Cardiac septum (tissue), 1 donor: ENCODE measurements at places on chromosomes 2 and 18. TPM values are rescaled to one million over a fixed set of nuclear protein-coding genes. Genes with fewer than 3 reads are reported as not detected.

GRCh38 chr2:156573710-156574109, 137.5 kb downstream of the GPD2 start:
- no peak for DNase-seq

GRCh38 chr2:147515213-147515612, 329.6 kb upstream of the ACVR2A start:
- DNase-seq: no peak

DNA sequence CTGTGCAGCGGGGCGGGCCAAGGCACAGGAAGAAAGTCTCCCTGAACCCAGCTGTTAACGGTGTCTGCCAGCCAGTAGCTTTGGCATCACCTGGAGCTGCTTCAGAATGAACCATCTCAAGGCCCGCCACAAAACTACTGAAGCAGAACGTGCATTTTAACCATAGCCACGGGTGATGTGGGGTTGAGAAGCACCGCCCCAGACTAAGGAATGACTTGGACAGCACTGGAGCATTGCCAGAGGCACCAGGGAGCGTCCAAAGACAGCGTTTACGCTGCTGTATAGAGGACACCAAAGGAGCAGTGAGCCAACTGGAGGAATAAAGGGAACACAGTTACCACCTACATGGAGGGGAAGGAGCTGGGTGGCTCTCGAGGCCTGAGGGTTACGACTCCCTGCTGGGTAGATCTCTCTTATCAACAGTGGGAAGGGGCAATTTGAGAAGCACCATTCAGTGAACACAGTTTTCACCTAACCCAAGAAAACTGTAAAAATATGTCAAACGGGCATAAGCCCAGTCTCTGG, 28.4 kb upstream of the LONRF2 start:
- no peak for DNase-seq

DNA sequence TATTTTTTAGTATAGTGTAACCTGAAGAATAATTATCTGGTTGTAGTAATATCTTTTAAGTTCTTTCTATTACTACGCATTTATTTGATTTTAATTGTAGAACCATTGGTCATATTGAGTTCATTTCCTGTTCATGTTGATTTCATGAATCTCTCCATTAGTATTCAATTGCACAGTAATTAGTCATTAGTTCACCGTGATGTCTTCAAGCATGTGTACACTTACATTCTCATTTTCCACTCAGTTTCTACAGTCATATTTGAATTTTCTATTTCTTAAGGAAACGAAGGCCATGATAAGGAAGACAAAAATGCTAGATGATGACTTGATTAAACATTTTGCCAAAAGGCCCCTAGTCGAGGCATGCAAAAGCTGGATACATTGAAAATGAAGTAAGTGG, 333.7 kb upstream of the FANCL start:
- DNase-seq: no peak

- DNase-seq: no peak
Measured at GRCh38 chr2:17901246-17901645, 22.8 kb downstream of the KCNS3 start.

DNA sequence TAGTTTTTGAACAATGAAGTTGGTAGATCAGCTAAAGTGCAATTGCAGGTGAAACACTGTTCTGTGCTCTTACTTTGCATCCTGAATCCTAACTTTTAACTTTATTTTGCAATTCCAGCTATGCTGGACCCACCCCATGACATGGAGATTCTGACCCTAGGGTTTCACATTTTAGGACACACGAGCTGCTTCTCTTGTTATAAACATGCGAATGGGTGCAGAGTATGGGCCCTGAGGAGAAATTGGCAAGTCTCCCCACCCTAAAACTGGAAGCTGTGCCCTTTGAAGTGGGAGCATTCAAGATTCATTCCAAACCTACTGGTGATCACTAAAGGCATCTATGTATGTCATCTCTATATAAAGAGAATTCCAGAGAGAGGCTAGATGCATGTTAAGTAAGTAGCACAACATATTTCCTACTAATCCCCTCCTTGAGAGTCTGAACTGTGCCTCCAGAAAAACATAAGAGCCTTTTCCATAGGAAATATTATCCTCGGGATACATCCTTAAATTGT, 794.3 kb upstream of the ZEB2 start:
- DNase-seq: no peak

- DNase-seq: no peak
Measured at GRCh38 chr2:156157670-156158069, 174.9 kb downstream of the NR4A2 start.

GRCh38 chr18:77134611-77135010, 2.0 kb upstream of the MBP start:
- DNase-seq: no peak

GRCh38 chr2:199462956-199463692, 5.4 kb upstream of the SATB2 start:
- peak; percentile 85 for DNase-seq

DNA sequence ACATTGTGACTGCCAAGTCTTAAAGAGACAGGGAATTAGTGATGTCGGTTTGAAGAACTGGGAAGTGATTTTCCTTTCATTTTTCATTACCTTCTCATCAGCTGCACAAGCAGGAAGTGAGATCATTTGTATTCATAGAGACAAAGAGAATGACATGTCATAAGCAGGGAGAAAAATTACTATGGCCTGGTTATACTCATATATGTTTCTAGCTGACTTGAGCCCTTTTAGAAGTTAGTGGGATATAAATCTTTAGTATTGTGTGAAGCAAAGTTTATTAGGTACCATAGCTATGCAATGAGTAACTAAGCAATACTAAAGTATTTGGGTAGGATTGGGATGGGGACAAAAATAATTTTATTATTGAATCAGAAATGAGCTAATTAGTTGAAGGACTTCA, 284.1 kb downstream of the PID1 start:
- DNase-seq: no peak

DNA sequence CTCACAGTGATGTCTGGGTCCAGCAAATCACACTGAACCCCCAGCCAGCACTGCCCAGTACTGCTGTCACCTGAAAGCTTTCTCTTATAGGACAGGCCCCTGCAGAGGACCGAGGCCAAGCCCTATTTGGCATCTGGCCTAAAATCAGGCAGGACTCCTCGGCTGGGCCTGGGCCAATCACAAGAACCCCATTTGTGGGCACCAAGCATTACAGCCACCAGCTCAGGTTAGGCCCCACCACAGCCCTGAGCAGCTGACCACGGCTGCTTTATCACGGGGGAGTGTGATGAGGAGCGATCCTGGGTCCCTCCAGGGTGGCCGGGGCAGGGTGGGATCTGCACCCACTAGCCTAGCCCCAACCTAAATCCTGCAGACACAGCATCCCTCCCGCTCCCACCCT, 8.2 kb downstream of the BIN1 start:
- DNase-seq: no peak

GRCh38 chr2:119315241-119315925, 51.3 kb downstream of the C2orf76 start:
- DNase-seq: no peak

- no peak for DNase-seq
Measured at GRCh38 chr18:49168281-49168985, 217.7 kb upstream of the SMAD7 start.

DNA sequence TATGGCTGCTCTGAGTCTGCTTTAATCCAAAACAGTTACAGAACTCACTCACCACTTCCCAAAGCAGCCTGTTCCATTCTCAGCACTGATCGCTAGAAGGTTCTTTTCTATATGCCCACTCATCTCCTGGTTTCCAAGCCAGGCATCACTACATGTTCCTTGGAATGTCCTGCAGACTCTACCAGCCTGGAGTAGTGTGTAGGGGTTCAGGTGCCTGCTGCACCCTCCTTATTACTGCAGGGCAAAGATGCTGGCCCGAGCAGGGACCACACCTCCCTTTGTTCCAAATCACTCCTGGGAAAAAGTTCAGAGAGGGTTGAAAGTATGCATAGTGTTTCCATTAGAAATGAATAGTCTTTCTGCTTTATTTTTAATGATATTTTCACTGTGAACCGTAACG, 196.6 kb downstream of the SH3RF3 start:
- DNase-seq: no peak

GRCh38 chr2:238527565-238527964, 100.8 kb downstream of the ASB1 start:
- no peak for DNase-seq

DNA sequence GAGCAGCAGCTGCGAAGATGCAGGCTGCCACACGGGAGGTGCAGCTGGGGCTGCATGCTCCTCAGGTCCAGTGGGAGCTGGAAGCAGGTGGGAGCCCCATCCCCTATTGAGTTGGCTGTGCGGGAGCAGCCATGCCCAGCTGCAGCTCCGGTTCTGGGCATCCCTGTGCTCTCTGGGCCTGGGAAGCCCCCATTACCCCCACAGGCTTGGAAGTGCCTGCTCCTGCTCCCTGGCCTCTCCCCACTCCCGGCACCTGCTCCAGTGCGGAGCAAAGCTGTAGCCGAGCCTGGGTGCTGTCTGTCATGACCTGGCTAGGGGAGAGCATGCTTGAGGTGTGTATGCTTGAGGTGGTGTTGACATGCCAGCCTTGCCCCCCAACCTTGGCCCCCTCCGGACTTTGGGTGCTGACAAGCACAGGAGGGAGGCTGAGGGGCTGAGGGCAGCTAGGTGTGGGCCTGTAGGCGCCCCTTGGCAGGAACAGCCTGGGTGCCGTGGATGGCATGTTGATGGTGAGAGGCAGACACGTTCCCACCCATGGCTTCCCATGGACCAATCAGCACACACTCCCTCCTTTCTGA, 21.5 kb downstream of the ANKRD29 start:
- DNase-seq: no peak

DNA sequence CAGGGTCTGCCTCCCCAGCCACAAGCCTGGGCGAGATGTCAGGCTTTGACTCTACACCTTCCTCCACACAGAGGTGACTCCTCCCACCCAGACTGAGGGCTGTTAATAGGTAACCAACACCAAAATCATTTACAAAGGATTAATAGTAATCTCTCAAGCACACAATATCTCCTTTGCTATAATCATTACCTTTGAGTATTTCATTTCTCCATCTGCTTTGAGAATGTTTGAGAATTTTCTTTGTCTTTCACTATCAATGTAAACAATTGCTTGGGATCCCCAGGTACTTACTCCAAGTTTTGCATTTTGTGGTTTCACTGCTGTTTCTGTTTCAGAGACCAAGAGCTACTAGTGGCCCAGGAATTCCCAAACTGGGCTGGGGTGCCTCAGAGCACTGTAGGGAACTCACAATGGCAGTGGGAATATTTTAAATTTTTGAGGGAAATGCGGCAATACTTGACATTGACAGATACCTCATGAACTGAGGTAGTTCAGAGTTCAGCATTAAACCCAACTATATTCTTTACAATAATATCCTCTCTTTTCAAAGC, 166.4 kb upstream of the MGAT5 start:
- no peak for DNase-seq

- DNase-seq: no peak
Measured at GRCh38 chr2:205580212-205580987, 101.9 kb upstream of the NRP2 start.

GRCh38 chr2:8431446-8432125, 250.3 kb upstream of the ID2 start:
- DNase-seq: no peak

- DNase-seq: no peak
Measured at GRCh38 chr2:152157253-152157652, 18.3 kb downstream of the STAM2 start.

GRCh38 chr2:66121946-66122345, 313.0 kb upstream of the MEIS1 start:
- no peak for DNase-seq

GRCh38 chr2:147867050-147867449, 22.2 kb downstream of the ACVR2A start:
- DNase-seq: no peak

GRCh38 chr2:69138793-69139459, 125.9 kb downstream of the ANTXR1 start:
- no peak for DNase-seq

- no peak for DNase-seq
Measured at GRCh38 chr2:219525533-219526232, 11.4 kb downstream of the ASIC4 start.

GRCh38 chr2:227366769-227367426, 12.2 kb downstream of the TM4SF20 start:
- no peak for DNase-seq

DNA sequence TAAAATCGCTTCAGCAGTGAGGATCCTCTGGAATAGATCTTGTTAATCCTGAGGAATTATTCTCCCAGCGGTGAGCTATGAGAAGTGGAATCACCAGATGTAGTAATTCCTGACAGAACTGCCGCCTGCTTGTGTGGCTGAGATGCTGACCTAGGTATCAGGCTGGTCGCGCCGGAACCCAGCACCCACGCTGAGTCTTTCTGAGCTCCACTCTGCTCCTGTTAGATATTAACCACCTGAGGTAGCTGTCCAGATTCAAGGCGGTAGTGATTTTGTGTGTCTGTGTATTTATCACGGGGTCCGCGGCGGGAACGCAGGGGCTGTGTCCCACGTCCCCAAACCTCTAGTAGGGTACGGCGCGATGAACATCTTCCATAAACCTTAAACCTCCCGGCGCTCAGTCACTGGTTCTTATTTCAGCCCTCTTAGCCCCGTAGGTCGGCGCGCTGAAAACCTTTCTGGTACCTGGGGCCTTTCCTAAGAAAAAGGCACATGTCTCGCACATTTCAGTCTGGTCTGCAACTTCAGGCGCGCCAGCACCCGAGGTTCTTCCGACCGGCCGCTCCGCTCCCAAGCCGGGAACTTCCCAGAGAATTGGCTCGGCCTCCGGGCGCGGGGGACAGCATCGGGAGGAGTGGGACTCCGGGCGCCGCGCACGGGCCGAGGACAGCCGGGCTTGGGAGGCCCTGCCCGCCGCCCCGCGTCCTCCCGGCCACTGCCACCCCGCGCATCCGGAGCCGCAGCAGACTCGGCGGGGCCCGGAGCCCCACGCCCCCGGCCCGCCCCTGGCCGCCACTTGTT, 542 bp upstream of the CNNM3 start:
- DNase-seq: no peak

DNA sequence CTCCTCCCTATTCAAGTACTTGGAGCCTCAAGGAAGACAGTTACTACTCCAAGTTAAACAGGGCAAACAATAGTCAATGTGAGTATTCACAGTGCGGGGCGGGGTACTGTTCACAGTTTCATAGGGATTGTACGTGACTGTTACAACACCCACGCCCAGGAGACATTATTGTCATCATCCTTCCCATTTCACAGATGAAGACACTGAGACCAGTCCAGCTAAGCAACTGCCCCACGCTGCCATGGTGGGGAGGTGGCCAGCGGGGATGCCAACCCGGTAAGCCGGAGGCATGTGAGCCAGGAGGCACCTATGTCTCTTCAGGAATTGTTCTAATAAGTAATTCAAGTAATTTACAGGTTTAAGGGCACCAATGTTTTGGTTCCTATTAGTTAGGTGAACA, 982 bp downstream of the HJURP start:
- DNase-seq: no peak

The SERPINB4 gene
- not detected for total RNA-seq

The RAD51AP2 gene
- 0.43 TPM for total RNA-seq

The ABCG8 gene
- not detected for total RNA-seq

The TIGD1 gene
- total RNA-seq: 2.5 TPM

The FRZB gene
- total RNA-seq: 4.3 TPM

The ZSWIM2 gene
- not detected for total RNA-seq

The CACNB4 gene
- 0.67 TPM for total RNA-seq

The REG3A gene
- not detected for total RNA-seq

The M1AP gene
- total RNA-seq: not detected

The TMEM163 gene
- total RNA-seq: 0.38 TPM

The HOXD11 gene
- total RNA-seq: not detected

The CD207 gene
- 0.16 TPM for total RNA-seq
